ENCODE measurements at places on chromosomes 4 and X. TPM values are rescaled to one million over a fixed set of nuclear protein-coding genes. Genes with fewer than 3 reads are reported as not detected.

DNA sequence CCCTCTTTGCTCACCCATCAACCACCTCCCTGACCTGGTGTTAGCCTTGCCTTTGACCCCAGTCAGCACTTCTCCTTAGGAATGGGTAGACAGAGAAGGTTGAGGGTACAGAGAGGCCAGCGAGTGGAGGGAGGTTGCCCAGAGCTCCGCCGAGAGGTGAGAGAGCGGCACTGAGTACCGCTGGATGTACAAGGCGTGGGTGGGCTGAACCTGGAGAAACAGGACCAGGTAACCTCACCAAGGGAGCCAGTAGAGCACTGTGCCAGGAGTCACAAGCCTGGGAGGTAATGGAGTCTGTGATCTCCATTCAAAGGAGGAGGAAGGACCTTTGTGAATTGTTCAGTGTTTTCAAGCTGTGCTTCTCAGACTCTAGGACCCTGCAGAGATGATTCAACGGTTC is 256.2 kb downstream of the EVC2 start:
- H3K27ac ChIP-seq: no peak overlapping the region
- DNase-seq: no peak
- no peaks in the 10 kb centered on the region for H3K27me3 ChIP-seq
- H3K4me3 ChIP-seq: no peak overlapping the region
- H3K4me1 ChIP-seq: no peaks in the 10 kb centered on the region

NEIL3 gene
- total RNA-seq: 0.25 TPM

- no peaks in the 10 kb centered on the region for H3K36me3 ChIP-seq
- H3K4me1 ChIP-seq: no peaks in the 10 kb centered on the region
- no peak for DNase-seq
- H3K4me3 ChIP-seq: no peak overlapping the region
Observed at GRCh38 chr4:148653681-148654080, 211.5 kb upstream of the NR3C2 start.

DNA sequence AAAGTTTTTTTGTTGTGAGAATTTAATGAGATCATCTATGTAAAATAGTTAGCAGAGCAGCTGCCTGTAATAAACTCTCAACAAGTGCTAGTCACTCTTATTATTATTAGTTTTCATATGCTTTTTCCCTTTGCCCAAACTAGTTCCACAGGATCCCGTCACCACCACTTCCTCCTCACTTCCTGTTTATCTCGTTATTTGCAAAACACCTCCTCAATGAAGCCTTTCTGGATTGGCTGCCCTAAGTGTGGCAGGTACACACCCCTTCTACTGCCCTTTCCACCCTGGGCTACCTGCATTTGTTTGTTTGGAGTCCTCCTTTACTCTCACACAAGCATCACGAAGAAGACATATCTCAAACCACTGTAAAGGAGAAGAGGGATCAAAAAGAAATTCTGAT is 54.4 kb upstream of the KLF3 start:
- H3K27me3 ChIP-seq: no peaks in the 10 kb centered on the region
- H3K4me3 ChIP-seq: no peak overlapping the region
- no peak overlapping the region for H3K27ac ChIP-seq
- no peak for DNase-seq
- peaks cover 37% of the 10 kb centered on the region for H3K4me1 ChIP-seq
- H3K36me3 ChIP-seq: no peaks in the 10 kb centered on the region

DNA sequence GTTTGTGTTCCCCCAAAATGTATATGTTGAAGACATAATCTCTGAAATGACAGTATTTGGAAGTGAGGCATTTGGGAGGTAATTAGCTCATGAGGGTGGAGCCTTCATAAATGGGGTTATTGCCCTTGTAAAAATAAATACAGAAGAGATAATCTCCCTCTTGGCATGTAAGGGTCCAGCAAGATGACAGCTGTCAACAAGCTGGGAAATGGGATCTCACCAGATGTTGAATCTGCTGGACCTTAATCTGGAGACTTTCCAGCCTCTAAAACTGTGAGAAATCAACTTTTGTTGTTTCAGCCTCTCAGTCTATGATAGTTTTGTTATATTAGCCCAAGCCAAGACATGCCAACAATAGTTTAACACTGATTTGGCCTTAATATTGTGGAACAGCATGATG is 438.2 kb upstream of the PCDH7 start:
- no peaks in the 10 kb centered on the region for H3K36me3 ChIP-seq
- H3K4me1 ChIP-seq: no peaks in the 10 kb centered on the region
- no peaks in the 10 kb centered on the region for H3K27me3 ChIP-seq

Measured in CD4-positive, alpha-beta T cell (primary cell).